Myometrial cell (primary cell): ENCODE measurements at places on chromosomes 7 and 10. TPM values are rescaled to one million over a fixed set of nuclear protein-coding genes. Genes with fewer than 3 reads are reported as not detected.

C10orf53 gene
- not detected in 2 replicates for total RNA-seq

SLC39A12 gene
- not detected in 2 replicates for total RNA-seq

PAX4 gene
- not detected in 2 replicates for total RNA-seq

GIMAP4 gene
- total RNA-seq, result not detected in 2 replicates

WDFY4 gene
- total RNA-seq, result not detected in 2 replicates
